Activated naive CD4-positive, alpha-beta T cell treated with anti-CD3 and anti-CD28 coated beads for 36 hours (primary cell): ENCODE measurements at places on chromosomes 7 and 10.

GRCh38 chr7:150516956-150517745, 2.5 kb downstream of the GIMAP7 start:
- peak overlapping the region; percentile 98 for H3K27ac ChIP-seq
- H3K36me3 ChIP-seq, result peaks cover 38% of the 10 kb centered on the region
- peaks cover 35% of the 10 kb centered on the region for H3K4me1 ChIP-seq
- H3K27me3 ChIP-seq, result no peaks in the 10 kb centered on the region
- H3K4me3 ChIP-seq, result peak overlapping the region; percentile 96
- DNase-seq, result no peak

DNA sequence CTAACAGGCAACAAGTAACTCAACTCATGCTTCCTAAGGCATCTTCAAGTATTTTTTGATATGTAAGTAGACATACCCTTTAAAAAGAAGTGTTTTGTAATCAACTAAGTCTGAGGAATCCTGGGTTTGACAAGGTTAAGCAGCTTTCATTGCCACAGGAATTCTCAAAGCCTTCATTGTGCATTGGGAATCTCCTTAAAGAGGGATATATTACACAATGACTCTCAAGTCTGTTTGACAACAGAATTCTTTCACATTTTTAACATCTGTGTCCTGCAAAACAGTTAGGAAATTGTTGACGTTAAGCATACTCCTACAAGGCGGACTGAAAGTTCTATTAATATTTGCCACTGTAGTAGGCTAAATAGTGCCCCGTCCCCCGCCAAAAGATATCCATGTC, 71.4 kb downstream of the SGMS1 start:
- H3K4me3 ChIP-seq, result no peak overlapping the region
- no peak overlapping the region for H3K27ac ChIP-seq
- peaks cover 34% of the 10 kb centered on the region for H3K4me1 ChIP-seq
- DNase-seq, result no peak

DNA sequence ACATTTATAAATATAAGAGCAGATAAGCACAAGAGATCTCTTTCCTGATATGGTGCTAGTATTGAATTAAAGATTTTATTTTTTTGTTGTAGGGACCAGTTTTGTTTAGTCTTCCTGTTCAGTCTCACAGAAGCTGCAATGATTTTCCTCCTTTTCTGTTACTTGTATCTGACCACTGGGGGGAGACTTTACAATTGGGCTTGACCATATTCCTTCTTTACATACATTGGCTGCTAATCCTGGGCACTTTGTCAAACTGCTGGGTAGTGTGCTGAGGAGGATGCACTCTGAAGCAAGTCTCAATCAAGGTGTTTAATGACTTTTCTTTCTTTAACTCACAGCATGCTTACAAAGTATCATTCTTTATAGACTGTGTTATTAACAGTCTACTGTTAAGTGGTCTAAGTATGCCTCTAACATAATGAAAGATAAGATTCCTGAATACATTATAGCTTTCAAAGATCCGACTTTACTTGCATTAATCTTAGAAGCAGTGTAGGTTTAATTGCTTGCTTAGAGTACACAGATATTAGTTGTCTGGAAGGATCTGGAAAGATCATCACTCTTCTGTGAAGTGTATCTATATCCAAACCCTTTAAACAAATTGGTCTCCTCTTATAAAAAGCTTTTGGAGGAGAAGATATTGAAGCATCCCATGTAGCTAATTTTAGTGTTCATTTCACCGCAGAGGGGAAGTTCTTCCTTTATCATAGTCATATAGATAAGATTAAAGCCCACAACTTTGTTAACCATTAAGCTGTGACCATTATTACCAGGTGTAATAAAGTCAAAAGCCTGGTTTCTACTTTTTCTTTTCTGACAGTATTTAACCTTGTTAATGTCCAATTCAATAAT, 3.1 kb downstream of the PALS2 start:
- DNase-seq, result peak; percentile 15
- H3K36me3 ChIP-seq, result no peaks in the 10 kb centered on the region
- H3K27me3 ChIP-seq, result peaks cover 3% of the 10 kb centered on the region
- H3K4me3 ChIP-seq, result no peak overlapping the region
- no peak overlapping the region for H3K27ac ChIP-seq

DNA sequence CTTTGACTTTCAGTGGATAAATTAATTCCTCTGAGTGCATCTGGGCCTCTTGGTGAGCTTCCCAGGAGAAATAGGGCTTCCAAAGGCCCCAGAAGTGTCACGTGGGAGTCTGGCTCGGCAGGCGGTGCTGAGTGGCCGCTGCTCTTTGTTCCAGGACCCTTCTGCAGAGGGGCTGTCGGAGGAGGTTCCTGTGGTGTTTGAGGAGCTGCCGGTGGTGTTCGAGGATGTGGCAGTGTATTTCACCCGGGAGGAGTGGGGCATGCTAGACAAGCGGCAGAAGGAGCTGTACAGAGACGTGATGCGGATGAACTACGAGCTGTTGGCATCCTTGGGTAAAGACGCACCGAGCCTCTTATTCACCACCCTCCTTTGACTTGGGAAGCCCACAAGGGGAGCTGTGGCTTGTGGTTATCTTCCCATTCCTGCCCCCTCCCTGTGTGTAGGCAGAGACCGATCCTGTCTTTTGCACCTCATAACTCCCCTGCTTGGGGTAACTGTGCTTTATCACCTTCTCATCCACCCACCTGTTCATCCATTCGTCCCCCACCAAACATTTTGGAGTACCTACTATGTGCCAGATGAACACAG, 11.9 kb downstream of the ZNF862 start:
- H3K36me3 ChIP-seq, result peaks cover 5% of the 10 kb centered on the region
- no peak for DNase-seq
- no peaks in the 10 kb centered on the region for H3K27me3 ChIP-seq
- H3K4me3 ChIP-seq, result no peak overlapping the region

- H3K4me1 ChIP-seq, result peaks cover 38% of the 10 kb centered on the region
- H3K4me3 ChIP-seq, result no peak overlapping the region
- no peaks in the 10 kb centered on the region for H3K27me3 ChIP-seq
- H3K36me3 ChIP-seq, result peaks cover 48% of the 10 kb centered on the region
- no peak overlapping the region for H3K27ac ChIP-seq
Observed at GRCh38 chr7:24829787-24830186, 72.5 kb upstream of the GSDME start.

GRCh38 chr7:20030915-20031362, 186.2 kb downstream of the MACC1 start:
- H3K27ac ChIP-seq, result no peak overlapping the region
- H3K27me3 ChIP-seq, result no peaks in the 10 kb centered on the region
- no peak overlapping the region for H3K4me3 ChIP-seq
- H3K4me1 ChIP-seq, result no peaks in the 10 kb centered on the region
